ENCODE measurements at places on chromosomes 12 and 14. TPM values are rescaled to one million over a fixed set of nuclear protein-coding genes. Genes with fewer than 3 reads are reported as not detected.

MEG3 gene
- 12.6 TPM for total RNA-seq

IL25 gene
- not detected for total RNA-seq

GPR68 gene
- total RNA-seq: 1.3 TPM

IL22 gene
- total RNA-seq: not detected

ESR2 gene
- total RNA-seq: 0.47 TPM

ARID4A gene
- 10.9 TPM for total RNA-seq

TEX52 gene
- not detected for total RNA-seq

AICDA gene
- not detected for total RNA-seq

Measured in endothelial cell of coronary artery (primary cell).